Stimulated activated CD8-positive, alpha-beta memory T cell treated with anti-CD3 and anti-CD28 coated beads, Interleukin-2, amount 100 ng/mL, for 1 hour (primary cell): ENCODE measurements at places on chromosomes 11 and 22.

GRCh38 chr11:114059278-114059983 lies at the start of gene ZBTB16:
TSS of gene ZBTB16 (plus strand) at chr11:114059711. CDS start at chr11:114063301, 3,590 bp downstream.
- DNase-seq, result no peak

DNA sequence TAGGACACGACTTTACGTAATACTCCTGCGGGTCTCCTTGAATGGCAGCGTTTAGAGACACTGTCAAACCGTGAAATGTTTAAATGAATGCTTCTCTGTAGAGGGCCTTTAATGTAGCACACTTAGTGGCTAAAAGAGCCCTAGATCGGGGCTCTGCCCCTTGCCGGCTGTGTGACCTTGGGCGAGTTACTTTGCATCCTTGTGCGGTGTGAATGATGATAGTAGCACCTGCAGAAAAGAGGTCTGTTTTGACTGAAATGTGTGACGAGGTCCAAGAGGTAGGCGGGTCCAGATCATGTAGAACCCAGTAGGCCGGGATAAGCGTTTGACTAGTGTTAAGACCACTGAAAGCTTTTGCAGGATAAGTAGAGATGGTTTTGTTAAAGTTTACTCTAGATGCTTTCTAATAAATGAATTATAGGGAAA lies 866 bp downstream of the MED17 start:
- no peak for DNase-seq

DNA sequence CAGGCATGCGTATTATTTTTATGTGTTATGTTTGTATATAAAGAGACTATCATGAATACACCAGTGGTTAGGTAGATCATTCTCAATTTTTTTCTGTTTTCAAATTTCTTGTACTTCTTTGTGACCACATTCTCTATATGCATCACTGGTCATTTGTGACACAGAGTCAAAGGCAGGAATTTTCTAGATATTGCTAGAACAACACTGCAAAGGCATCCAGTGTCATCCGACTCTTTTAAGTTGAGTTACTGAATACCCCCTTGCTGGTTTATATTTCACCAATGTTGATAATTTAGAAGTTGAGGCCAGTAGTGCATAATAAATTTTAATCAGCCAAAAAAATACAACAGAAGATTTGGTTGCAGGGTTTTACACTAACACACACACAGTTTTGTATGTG lies 351.8 kb downstream of the CASP12 start:
- DNase-seq, result no peak

DNA sequence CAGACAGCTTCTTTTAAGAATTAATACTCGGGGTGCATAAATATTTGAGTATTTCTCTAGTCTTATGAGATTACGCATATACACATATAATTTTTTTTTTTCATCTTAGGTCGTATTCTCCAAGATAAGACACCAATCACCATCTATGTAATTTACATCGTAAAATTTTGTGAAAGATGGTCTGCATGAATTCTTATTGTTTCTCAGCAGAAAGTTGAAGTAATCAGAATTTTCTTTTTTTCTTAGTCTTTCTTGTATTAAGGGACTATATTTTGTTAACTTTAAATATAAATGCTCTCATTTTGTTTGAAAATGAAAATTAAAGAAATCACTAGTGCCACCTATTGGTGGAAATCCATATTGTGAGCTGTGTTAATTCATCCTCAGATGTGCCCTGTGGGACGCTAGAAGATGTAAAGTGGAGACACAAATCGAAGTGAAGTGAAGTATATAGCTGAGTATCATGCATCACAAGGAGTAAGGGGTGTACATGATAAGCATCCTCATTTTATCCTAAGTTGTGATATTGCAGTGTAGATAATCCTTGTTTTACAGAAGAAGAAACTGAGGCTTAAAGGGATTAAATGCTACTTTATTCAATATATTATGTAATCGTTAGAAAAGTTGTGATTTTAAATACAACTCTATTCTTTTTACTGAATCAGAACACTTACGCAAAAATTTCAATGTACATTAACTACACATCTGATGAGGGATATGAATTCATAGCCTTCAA lies 2084.3 kb downstream of the LRRC4C start:
- DNase-seq, result no peak

GRCh38 chr11:13278609-13279486 lies 1.3 kb downstream of the BMAL1 start:
- DNase-seq, result no peak

DNA sequence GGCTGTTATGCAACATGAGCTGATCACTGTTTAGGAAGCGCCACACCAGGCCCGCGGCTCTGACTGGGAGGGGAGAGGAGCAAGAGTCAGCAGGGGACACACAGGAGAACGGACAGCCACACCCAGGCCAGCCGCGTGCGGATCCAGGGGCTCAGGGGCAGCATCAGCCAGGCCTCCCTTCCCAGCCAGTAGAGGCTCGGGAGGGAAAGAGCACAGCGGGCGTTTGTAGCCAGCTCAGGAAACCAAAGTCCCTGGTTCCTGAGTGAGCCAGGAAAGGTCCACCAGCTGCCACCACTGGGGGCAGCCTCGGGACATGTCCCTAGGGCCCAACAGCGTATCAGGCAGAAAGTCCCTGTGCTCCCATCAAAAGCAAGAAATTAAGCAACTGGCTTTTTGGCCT lies 71.8 kb upstream of the PITPNB start:
- DNase-seq, result no peak

- DNase-seq, result no peak
Observed at GRCh38 chr11:110074499-110074898, 18.7 kb upstream of the ZC3H12C start.

GRCh38 chr22:47776329-47776728 lies 1013.9 kb downstream of the TBC1D22A start:
- DNase-seq, result no peak

DNA sequence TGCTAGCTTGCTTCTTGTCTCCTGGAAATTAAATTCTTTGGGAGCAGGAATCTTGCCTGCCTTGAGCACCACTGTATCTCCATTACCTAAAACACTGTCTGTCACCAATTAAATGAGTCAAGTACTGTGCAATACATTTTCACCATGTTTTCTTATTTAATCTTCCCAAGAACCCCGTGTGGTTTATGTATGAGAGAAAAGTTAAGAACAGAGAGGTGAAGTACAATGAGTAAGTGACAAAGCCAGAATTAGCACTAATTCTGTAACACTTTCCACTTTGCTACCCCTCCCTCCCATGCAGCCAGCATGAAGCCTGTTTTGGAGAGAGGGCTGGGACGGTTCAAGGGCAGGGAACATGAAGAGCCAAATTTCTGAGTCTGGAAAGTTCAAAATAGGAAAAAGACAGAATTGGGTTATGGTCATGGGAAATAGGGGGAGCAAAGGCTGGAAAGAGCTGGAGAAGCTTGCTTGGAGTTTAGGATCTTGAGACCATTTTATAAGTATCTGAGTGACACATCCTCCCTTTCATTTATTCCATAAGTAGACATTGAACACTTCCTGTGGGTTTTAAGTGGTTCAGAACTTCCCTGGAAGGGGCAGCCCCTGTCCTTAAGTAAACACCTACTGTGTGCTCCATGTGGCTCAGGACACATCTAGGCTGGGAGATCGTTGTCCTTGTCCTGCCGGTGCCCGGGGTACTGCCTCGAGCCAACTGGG lies 60.5 kb upstream of the CHST1 start:
- DNase-seq, result no peak

DNA sequence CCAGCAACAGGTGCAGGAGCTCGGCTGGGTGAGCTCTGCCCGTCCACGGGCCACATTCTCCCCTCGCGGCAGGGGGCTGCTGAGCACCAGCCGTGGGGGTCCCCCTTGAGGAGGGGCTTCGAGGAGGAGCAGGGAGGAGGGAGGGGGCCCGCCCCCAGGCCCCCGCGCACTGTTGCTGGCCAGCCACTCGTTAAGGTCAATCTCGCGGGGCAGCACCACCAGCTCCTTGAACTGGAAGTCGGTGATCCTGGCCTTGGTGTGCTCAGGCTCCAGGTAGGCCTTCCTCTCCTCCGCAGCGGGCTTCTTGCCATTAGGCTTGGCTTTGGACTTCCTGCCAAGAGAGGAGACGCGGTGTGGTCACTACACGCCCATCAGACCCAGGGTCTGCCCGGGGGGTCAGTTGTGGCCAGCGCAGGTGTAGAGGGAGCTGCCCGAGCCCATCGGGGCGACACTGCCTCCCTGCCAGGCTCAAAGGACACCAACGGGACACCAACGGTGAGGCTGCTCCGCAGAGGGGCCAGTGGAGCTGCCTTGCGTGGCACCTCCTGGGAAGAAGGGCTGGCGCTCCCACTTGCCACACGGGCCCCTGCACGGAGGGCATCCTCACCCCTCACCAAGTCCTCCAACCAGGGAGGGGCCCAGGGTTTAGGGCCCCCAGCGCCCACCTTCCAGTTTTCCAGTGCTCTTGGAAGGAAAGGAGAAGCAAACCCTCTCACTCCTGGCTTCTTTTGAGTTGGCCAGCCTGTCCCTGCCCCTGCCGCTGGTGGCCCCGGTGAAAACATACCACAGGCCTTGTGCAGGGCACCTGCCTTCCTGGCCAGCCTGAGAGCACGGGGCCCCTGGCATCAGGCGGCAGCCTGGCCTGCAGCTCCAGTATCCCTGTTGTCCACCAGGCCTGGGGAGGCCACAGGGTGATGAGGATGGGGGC lies 5.8 kb downstream of the MOB2 start:
- no peak for DNase-seq

DNA sequence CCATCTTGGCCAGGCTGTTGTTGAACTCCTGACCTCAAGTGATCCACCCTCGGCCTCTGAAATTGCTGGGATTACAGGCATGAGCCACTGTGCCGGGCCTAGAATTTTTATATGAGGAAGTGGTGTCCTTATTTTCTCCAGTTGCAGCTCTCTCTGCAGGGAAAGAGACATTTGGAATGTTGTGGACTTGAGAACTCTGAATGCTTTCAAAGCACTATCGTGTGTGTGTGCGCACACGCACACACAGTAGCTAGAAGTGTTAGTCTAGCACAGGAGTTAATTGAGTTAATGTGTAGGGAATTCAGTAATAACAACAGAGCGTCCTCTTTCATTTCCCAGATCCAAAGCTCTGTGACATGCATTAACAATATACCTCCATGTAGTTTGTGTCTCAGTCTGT lies 164.0 kb upstream of the RASSF10 start:
- no peak for DNase-seq

DNA sequence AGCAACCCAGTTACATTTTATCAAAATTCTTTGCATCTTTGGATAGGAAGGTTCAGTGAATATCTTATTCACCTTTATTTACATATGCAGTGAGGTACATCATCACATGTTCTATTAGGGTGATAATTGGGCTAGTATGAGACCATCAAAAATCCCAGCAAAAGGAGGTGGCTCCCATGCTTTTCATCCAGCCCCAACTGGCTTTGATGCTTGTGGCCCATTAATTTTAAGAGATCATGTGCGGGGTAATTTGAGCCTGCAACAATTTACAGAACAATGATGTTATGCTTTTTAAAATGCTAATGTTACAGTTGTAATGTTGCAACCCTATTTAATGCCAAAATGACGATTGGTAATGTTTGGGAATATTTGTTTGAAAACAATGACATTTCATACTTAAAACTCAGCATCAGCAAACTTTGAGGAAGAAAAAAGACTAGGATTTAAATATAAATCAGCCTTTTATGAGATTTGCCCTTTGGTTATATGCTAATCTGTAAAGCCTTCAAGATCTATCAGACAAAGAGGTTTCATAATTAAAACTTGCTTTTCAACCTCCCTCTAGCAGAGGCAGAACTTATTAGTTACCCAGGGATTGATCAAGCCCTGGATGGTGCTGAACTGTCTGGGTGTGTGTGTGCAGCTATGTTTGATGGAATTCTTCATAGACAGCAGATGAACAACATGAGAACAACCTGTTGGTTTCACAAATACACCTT lies 183.5 kb upstream of the SORL1-AS1 start:
- DNase-seq, result no peak

- DNase-seq, result no peak
Observed at GRCh38 chr11:61042961-61043540, 59.2 kb upstream of the CD5 start.

DNA sequence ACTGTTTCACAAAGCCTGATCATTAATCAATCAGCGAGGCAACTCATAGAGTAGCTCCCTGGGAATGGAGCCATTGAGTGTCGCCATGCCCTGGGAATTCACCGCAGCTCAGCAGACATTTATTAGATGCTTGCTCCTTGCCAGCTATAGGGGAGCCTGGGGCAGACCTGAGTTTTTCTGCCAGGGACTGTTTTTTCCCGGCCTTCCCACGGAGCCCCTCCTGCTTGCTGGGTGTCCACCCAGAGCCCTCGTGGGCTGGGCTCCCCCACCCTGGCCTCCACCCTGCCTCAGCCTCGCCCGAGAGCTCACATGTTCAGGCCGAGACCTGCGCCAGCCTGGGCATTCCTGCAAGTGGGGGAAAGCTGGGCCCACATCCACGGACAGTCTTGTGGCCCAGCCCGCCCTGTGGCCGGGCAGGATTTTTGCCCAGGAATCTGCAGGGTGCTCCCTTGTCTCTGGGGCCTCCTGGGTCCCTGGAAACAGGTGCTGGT lies 64.9 kb downstream of the SMIM38 start:
- DNase-seq, result no peak

DNA sequence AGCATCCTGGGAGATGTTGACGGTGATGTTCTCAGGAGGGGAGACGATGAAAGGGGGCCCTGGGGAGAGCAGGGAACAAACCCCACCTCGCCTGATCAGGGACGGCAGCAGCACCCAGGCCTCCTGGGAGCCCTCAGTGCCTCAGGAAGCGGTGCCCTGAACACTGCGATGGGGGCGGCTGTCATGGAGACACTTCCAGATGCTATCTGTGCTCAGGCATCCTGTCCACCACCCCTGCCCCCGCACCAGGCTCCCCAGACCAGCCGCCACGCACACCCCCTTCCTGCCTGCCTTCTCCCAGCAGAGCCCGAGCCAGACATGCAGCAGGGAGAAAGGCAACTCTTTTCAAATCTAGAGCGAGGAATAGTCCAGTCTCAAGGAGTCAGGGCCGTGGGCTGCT lies 20.6 kb downstream of the IGSF9B start:
- no peak for DNase-seq

- DNase-seq, result no peak
Observed at GRCh38 chr11:114678125-114679036, at the start of gene NXPE2. TSS of gene NXPE2 (plus strand) at chr11:114678527. CDS start at chr11:114678576, 49 bp downstream.

DNA sequence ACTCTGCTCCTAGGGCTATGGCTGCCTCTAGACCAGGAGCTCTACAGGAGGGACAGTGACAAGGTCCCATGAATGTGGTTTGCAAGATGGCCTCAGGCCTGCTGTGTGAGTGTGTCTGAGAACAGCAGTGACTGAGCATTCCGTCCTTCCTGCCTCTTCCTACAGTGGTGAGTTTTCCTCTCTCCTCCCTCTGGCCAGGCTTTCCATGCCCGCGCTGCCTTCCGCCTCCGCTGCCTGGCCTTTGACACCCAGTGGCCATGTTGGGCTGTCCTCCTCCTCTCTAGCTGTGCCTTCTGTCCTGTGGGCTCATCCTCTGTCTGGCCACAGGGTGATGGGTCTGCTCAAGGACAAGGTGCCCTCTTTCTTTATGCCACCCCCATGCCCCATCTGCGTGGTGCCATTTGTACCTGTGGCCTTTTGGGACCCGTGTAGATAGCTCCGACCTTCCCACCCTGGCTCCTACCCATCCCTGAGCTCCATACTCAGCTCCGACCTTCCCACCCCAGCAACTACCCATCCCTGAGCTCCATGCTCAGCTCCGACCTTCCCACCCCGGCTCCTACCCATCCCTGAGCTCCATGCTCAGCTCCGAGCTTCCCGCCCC lies 970.4 kb downstream of the BRD1 start:
- DNase-seq, result no peak
